Uterus (tissue), 4 donors: ENCODE measurements at places on chromosomes 16 and 17.

GRCh38 chr17:80504686-80505413 is 28.4 kb upstream of the NPTX1 start:
- DNase-seq: no peak

- DNase-seq: no peak
Measured at GRCh38 chr16:31474173-31474714, 2.3 kb downstream of the TGFB1I1 start.

GRCh38 chr17:8384801-8385378 is 1.9 kb upstream of the RPL26 start:
- DNase-seq: no peak

- DNase-seq: no peak
Measured at GRCh38 chr16:11903906-11904305, 11.8 kb downstream of the GSPT1 start.

DNA sequence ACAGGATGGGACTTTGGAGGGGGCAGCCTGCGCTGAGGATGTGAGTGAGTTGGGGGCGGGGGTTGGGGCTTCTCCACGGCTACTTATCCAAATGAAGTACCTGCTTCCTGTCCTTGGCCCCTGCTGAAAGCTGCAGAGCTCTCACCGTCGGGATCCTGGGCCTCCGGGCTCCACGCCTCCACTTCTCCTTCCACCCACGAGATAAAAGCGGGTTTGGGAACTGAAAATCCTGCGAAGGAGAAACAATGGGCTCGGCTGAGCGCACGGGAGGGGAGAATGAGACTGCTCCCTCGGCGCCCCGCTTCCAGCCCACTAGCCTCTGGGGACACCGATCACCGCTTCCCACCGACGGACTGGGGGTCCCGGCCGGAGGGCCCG is 486 bp downstream of the ZNF785 start:
- DNase-seq: no peak

DNA sequence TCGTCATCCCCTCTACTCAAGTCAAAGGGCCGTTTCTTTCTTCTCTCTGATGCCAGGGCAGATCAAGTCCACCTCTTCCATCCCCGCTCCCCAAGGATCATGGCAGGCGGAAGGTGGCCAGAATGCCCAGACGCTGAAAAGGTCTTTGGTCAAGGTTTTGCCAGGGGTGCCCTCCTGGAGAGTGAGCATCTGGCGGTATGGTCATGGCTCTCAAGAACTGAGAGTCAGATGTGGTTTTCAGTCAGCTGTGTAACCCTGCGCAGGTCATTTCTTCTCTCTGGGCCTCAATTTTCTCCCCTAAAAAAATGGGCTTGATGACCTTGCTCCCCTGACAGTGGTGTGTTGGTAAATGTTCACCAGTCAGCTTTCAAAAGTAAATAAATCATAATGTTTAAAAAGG is 12.4 kb downstream of the FOXN1 start:
- no peak for DNase-seq

DNA sequence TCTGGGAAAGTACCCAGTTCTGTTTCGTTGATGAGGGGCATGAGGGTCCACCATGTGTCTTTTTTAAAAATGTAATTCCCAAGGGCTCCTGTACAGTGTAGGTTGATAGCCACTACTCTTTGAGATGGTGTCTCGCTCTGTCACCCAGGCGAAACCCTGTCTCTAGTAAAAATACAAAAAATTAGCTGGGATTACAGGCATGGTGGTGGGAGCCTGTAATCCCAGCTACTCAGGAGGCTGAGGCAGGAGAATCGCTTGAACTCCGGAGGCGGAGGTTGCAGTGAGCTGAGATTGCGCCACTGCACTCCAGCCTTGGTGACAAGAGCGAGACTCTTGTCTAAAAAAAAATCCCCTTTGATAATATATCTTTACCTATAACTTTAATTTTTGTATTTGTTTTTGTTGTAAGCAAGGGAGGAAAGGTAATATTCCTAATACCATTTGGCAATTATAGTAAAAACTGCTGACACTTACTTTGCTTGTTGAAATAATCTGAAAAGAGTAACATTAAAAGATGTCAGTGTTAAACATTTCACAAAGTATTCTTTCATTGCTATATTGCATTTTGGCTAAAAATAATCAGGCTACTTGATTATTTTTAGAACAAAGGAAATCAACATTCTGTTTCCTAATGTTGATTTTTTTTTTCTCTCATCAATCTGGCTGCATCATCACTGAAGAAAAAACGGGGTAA is 11.8 kb downstream of the KPNA2 start:
- no peak for DNase-seq

DNA sequence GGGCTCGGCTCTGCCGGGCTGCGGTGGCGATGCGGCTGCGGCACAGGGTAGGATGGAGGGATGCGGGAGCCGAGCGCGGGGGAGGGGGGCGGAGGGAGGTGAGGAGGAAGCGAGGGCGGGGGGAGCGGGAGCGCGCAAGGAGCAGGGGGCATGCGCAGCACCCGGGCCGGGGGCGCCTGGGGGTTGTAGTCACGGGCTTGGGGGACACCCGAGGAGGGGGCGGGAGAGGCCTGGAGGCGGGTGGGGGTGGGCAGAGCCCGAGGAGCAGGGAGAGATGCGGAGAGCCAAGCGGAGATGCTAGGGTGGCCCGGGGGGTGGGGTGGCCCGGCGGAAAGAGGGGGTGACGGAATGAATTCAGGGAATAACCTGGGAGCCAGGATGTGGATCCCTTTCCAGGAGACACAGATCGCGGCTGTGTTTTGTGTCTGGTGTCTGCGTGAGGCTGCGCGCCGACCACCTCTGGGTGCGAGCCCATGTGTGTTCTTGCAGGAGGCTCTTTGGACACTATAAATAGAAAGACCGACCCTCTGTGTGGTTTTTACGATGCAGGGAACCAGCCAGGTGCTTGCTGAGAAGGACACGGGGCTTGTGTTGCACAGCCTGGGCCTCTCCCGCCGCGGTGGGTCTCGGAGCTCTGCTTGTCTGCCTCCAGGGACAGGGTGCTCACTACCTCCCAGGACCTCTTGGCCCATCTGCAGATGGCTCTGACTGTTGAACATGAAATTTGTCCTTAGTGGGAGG is at the start of gene STX1B:
STX1B (minus strand) TSS at position 54 of the 741 bp plus-strand sequence. CDS start 242 bp downstream, outside the sequence.
- peak; percentile 43 for DNase-seq

DNA sequence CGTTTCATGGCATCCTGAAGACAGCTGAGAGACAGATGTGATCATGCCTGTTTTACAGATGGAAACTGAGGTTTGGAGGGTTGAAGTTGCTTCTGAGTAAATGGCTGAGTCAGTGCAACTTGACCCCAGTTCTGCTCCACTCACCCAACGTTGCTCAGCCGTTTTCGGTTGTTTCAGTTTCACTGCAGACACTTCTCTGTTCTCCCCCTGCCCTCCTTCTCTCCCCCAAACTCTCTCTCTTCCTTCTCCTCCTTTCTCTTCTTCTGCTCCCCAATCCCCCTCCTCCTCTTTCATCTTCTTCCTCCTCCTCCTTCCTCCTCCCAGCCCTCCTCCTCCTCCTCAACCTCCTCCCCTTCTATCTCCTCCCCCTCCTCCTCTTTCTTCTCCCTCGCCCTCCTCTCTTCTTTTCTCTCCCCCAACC is 9.4 kb upstream of the CEP20 start:
- DNase-seq: no peak

DNA sequence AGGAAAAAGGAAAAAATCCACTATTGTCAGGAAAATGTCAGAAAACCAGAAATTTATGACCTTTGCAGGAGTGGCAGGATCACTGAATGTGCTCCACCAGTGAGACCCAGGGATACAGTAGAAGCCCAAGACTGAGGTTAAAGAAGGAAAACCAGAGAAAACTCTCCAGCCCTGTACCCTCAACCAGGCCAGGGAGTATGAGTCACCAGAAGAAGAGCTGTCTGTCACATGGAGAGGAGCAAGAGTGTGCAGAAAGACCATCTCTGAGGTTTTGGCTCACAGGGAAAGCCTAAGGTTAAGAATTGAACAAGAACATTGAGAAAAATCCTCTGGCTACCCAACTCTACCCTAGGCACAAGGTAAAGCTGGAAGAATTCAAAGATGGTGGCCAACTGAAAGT is 47.6 kb upstream of the MON1B start:
- no peak for DNase-seq

- DNase-seq: no peak
Measured at GRCh38 chr16:52819405-52819804, 233.3 kb downstream of the CHD9NB start.

- no peak for DNase-seq
Measured at GRCh38 chr17:49965524-49965909, 3.5 kb upstream of the DLX4 start.

- peak; percentile 87 for DNase-seq
Measured at GRCh38 chr17:28717578-28718332, at the start of gene RAB34. TSS of gene RAB34 (minus strand) at chr17:28717868. CDS start at chr17:28717266, 602 bp downstream.

DNA sequence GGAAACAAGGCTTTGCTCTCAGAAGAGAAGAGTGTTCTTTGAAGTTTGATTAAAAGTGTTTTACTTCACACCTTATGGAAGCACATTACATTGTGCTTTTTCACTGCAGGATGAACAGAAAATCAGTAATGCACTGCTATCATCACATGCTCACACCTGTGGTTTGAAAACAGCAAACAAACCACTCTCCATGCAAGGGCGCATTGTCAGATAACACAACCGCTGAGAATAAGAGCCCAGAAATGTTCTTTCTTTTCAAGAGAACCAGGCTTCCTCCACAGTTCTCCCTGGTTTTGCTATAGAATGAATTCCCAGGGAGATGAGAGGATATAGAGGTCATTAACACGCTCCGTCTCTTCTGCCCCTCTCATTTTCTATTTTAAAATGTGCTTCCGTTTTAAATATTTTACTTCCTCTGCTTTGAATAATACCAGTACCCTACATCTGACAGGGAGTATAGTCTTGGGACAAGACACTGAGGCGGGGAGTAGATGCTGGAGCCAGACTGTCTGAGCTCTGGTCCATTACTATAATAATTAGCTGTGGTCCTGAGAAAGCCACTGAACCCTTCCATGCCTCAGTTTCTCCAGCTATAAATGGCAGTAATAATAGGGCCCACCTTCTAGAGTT is 71.6 kb downstream of the CDK5R1 start:
- DNase-seq: no peak

DNA sequence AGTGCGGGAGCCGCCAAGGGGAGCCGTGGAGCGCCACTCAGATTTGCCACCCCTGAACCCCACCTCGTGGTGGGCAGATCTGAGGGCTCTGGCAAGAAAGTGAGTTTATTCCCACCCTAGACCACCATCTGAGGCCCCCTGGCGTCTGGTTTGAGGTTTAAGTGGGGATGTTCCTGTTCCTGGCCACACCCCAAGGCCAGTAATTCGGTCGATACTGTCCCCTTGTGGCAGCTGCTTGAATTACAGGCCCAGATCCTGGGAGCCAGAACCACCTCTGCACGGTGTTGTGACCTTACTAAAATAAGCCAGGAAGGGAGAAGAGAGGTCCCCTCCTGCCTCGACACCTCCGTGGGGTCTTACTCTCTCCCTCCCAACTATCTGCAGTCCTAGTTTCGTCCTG is 3.3 kb upstream of the LAT start:
- no peak for DNase-seq

- DNase-seq: no peak
Measured at GRCh38 chr16:78331731-78332130, 232.3 kb downstream of the WWOX start.

DNA sequence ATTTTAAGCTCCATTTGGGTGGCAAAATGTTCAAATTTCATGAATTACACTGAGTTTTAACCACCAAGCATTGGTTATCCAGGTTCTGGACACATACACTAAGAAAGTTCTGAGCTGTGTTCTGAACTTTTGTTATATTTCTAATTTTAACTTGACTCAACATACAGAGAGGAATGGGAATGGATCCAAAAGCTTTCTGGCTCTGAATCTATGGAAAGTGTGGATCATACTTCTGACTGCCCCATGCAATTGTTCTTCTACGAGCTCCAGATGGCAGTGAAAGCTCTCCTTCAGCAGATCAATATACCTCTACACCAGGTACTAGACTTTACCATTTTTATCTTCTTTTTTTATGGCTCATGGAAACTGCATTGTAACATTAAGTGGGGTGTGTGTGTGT is 113.0 kb upstream of the NOG start:
- DNase-seq: no peak

DNA sequence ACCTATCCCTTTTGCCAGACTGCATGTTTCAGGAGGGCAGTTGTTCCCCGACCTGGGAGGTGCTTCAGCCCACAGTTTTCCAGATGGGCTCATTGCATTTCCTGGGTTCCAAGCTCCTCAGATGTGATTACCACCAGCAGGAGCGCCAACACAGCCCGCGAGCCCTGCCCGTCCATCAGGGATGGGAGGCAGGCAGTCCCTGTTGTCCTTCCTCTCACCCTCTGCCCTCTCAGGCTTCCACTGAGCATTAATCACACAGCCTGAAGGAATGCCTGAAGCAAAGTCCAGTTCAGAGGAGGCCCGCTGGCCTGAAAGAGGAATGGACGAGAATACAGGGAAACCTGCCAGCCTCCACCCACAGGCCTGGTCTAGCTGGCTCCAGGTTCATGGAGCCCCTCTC is 256.3 kb upstream of the SDK2 start:
- DNase-seq: no peak

DNA sequence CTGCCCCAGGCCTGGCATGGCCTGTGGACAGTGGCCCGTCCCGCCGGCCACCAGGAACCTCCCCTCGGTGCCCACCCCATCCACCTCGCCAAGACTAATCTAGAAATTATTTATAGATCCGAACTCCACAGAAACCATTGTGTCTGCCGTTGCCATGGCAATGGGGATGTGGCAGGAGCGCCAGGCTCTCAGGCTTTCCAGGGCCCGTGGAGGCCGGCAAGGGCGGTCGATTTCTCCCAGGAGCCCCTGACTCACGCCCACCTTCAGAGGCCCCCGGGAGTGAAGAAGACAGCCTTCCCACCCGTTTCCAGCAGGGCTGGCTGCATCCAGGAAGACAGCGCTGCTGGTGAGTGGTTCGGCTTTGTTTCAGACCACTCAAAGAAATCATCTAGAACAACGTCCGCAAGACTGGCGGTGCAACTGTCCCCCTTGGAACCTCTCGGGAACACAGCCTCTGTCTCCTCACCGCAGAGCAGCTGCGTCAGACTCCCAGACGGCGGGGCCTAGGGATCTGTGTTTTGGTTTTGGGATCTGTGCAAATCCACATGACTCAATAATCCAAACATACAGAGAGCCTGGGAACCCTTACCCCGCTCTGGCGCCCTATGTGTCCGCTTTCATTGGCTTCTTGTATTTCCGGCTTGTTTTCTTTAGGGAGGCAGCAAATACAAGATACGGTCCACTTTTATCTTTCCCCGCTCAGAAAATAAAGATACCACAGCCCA is 48.5 kb upstream of the ZCCHC14 start:
- DNase-seq: no peak

GRCh38 chr17:70896843-70897242 is 727.5 kb downstream of the KCNJ2 start:
- DNase-seq: no peak

GRCh38 chr16:13883276-13883675 is 36.7 kb upstream of the ERCC4 start:
- DNase-seq: no peak

- DNase-seq: peak; percentile 51
Measured at GRCh38 chr17:8629371-8630226, 926 bp downstream of the MYH10 start.
